Pancreas (tissue), 10 donors: ENCODE measurements at places on chromosomes 5 and 9.
A peak's percentile ranks its signal among the peaks of the same experiment; 100 is the strongest.

- no peak for DNase-seq
Measured at GRCh38 chr9:98191181-98191608, 1.2 kb downstream of the CORO2A start.

DNA sequence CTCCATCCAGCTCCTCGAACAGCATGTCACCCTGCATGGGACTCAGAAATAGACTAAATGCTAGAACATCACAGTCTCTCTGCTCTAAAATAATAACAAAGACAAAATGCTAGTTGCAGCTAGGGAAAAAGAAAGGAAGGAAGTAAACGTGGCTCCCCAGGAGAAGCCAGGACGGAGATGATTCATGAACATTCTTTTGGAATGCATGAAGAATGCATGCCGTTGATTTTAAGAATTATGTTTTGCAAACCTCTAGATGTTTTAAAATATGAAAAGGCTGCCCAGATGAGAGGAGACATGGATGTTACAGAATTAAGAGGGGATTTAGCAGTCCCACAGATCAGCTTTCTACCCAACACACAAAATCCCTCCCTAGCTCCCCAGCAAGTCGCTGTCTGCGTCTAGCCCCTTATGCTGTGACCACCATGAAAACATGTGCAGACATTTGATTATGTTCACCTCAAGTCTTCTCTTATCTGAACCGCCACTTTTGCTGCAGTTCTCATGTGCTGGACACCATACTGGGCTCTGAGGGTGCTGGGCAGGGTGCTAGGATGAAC, 139.4 kb upstream of the LMX1B start:
- DNase-seq, result no peak

DNA sequence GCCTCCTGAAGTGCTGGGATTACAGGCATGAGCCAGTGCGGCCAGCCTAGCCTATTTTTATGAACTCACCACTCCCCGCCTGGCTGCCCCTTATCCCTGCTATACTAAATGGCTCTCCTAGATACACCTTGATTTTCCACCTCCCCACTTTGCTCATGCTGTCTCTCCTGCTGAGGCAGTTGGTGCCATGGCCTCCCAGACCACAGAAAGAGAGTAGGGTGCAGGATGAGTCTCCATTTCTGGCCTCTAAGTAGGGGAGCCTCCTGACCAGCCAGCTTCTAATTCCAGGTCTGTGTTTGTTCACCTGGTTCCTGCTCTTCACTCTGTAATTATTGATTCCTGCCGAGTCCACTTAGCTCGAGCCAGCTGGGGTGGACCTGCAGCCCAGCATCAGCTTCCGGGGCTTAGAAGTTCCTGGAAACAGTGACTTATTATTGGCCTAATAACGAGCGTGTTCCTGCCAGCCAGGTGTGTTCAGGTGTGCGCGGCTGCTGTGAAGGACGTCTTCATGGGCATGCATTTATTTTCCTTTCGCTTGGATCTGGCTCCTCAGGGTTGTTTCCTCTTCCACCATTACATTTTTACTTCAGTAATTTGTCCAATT, 34.0 kb downstream of the ZNF618 start:
- peak; percentile 93 for DNase-seq

GRCh38 chr5:131394128-131394527, 130.3 kb downstream of the CDC42SE2 start:
- DNase-seq, result peak; percentile 62

DNA sequence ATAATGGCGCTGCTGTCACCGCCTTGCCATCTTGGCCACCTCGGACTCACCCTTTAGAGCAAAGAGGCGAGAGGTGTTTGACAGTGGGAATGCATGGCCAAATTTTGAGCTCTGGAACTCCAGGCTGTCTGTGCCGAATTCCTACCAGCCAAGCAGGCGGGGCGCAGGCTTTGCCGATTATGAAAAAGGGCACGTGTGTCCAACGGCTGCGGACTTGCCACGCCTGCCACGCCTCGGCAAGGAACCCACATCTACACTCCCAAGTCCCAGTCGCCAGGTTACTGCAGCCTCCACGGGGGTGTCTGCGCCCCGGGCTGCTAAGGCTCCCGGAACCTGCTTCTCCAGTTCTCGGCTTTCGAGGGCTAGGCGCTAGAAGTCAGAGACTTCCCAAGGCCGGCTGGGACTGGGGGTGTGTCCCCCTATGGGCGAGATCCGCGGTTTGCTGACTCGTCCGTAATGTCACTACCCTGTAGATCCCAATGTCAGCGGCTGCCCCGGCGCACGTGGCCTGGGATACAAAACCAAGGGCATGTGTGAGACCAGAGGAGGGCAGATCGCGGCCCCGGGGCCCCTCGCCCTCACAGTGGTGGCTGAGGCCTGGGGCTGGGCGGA, 2.8 kb downstream of the NPR3 start:
- DNase-seq, result peak; percentile 71

DNA sequence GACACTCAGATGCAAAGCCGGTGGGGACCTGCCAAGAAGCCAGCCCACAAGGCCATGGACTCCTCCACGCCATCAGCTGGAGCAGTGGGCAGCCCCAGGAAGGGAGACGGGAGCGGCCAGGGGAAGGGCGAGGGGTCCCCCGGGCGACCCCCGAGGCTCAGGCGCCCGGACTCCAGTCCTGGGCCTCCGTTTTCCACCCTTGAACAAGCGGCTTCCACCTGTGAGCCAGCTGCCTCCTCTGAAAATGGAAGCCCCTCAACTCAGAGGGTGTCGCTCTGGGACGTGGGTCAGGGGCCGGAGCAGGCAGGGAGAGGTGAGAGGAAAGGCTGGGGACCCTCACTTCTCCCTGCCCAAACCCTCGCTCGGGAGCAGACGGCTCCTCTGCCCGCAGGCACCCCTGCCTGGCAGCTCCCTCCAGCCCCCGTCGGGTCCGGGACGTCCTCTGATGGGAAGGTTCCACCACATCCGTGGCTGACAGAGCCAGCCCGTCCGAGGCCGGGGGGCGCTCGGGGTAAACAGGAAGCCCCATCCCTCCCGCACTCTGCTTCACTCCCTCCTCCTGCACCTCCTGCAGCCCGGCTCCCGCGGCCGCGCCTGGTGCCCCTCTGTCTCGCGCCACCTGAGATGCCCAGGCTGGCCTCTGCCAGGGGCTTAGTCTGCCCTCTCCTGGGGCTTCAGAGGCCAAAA, 3.7 kb upstream of the EGFL7 start:
- DNase-seq, result no peak

- no peak for DNase-seq
Measured at GRCh38 chr9:93467062-93467416, 13.7 kb upstream of the FAM120AOS start.

- no peak for DNase-seq
Measured at GRCh38 chr9:4596165-4596922, 65.8 kb upstream of the PLPP6 start.
